Stimulated activated CD4-positive, alpha-beta T cell treated with anti-CD3 and anti-CD28 coated beads, Interleukin-15, amount 100 ng/mL, for 24 hours (primary cell): ENCODE measurements at places on chromosomes 3 and 15.

GRCh38 chr15:43799209-43799944 is 643 bp downstream of the SERINC4 start:
- no peak for DNase-seq

GRCh38 chr3:62703451-62704167 is 171.6 kb downstream of the CADPS start:
- no peak for DNase-seq

GRCh38 chr3:171811295-171811912 is 1.1 kb upstream of the PLD1 start:
- DNase-seq, result no peak

DNA sequence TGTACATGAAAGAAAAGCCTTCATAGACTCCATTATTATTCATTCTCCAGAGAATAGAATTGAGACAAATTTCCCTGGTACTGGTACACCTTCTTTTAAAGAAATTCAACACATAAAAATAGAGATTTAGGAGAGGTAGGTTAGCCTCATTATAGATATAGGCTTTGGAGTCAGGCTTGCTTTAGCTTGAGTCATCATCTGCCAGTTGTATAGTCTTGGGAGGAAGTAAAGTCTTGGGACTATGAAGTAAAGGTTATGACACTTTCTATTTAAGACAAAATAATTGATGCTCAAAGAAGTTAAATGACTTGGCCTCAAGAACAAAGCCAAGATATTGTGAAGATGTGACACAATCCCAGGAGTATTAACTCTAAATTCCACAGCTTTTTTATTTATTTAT is 4.3 kb downstream of the HRG start:
- no peak for DNase-seq

GRCh38 chr3:131386429-131387165 is 5.0 kb downstream of the NUDT16 start:
- DNase-seq, result peak; percentile 30

GRCh38 chr3:146390957-146391356 is 78.4 kb downstream of the PLSCR2 start:
- DNase-seq, result no peak

DNA sequence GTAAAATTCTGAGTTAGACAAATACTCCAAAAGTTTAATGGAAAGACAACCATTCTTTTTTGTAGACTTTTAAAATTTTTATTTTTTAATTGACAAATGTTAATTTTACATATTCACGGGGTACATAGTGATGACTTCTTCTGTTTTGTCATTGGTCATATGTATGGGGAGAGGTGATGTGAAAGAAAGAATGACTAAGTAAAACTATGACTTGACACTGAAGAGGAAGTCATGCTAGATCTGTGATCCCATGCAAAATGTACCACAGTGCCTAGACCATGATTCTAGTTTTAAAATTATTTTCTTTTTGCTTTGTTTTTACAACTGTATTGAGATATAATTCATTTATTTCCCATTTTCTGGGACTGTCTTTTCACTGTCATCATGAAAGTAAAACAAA is 281.6 kb downstream of the MBNL1 start:
- DNase-seq, result no peak

DNA sequence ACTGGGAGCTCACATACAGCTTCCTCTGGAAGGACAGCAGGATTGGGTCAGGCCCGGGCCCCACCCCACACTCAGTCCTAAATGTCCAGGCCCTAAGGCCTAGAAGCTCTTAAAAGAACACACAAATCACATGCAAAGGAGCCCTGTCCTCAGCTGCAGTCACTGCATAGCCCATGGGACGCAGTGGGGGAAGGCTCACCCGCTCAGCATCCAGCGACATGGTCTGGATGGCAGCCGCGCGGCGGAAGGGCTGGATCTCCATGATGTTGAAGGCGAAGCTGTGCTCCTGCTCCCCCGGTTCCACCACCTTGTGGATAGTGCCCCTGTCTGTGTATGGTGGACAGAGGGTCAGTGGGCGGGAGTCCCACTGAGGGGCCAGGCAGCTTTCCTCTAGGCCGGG is 22.1 kb downstream of the SEMA7A start:
- no peak for DNase-seq

DNA sequence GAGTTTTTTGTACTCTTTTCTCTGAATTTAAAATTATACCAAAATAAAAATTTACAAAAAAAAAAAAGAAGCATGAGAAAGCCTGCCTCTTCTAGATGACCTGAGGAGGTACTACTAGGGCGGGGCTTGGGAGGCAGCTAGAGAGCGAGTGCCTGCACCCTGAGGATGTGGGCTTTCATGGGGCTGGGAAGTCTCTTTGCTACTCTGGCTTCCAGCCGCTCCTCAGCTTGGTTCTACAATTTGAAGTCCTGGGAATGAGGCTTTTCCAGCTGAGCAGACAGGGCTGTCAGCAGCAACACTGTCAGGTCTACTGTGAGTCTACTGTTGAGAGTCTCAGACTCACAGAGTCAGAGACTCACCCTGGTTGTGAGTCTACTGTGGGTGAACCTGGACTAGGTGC is 8.2 kb upstream of the PSTPIP1 start:
- peak; percentile 32 for DNase-seq

DNA sequence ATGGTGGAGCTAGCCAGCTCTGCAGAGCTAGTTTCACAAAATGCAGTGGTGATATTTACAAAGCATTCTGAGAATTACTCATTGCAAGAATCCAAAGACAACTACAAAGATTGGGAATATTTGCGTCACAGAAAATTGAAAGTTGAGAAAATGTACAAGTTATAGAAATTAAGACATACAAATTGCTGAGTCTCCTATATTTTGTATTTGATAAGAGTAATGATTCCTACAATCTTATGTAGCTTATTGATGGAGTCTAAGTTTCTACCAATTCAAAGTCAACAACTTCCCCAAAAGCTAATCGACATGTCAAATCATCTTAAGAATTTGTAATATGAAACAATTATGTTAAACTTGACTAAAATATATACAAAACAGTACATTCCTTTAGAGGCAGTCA is 46.4 kb upstream of the TOP2B start:
- no peak for DNase-seq

- no peak for DNase-seq
Observed at GRCh38 chr3:24043985-24044384, 98.9 kb downstream of the NR1D2 start.

DNA sequence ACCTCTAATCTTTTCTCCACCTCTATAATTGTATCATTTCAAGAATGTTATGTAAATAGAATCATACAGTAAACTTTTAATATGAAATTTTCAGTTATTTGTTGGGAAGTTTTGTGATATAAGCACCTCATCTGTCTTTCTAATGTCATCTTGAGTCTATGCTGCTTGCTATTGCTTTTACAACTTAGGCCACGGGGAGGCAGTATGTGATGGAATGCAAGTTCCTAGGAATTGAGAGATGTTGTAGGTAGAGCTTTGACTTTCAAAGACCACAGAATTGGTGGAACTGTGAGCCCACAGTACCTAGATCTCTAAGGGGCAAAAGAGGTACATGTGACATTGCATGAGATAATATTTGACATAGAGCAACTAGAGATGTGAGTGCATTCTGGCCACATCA is 328.3 kb downstream of the MFSD1 start:
- no peak for DNase-seq

GRCh38 chr3:170387950-170388349 is 30.4 kb downstream of the SKIL start:
- no peak for DNase-seq

DNA sequence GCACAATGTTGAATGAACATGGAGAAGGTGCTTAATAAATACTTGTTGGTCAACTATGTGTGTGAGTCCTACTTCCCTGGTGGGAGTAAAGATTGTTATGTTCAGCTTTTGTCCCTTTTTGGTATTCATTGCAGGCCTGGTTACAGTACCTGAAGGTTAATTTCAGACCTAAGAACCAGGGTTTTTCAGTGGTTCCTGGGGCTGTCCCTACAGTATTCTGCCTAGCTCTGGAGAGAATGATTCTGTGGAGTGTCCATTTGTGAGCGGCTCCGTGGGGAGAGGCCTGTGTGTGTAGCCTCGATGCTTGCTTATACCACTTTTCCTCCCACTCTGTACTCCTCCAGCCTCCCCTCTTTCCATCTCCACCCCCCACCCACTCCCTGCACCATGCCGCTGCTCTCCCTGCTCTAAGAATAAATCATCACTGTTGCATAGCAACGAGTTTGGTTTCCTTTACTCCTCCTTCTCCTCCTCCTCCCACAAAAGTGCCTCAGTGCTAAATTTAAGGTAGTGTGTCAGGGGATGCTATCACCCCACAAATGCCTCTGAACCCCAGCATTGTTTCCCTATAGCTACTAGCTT is 150.6 kb upstream of the ROPN1 start:
- peak; percentile 4 for DNase-seq

DNA sequence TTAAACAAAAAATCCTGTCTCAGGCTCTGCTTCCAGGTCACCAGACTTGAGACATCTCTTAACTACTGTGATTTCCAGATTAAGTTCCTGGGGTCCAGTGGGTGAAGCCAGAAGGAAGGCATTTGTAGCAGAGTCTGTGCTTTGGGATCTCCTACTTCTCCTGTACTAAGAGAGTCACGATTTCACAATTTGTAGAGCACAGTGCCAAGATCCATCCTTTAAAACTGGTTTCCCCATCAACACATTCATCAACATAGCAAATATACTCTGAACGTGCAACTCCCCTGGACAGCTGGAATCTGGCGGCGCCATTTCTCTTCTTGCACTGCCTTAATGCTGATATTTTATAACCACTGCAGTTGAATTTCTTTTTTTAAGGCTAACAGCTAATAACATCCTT is 33.2 kb downstream of the CDCP1 start:
- DNase-seq, result no peak
